ENCODE measurements at places on chromosomes 12 and 14.
A peak's percentile ranks its signal among the peaks of the same experiment; 100 is the strongest.

DNA sequence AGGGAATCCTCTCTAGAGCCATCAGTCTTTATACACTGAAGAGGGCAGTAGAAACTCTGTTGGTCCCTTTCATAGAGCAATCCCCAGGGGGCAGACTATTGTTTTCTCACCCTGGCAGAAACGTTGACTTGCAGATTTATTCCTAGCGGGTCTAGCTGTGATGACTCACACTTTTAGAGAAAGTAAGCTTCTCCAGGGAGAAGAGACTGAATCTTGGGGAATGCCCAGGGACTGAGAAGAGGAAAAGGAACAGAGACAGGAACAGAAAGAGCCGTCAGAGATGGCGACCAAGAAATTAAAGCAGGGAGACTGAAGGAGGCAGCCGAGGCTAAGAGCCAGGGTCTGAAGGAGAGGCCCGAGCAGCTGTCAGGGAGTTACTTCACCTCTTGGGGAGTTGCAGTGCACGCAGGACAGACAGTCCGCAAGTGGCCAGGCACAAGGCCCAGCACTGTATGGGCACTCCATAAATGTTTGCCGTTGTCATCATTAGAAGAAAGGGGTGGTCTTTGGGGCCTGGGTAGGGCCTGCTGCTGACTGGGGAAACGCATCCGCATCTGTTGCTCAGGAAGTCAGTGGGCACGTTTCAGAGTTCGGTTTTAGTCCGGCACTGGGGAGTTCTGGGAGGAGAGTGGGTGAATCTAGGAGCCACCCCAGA, 13.0 kb downstream of the PLEKHG6 start:
- DNase-seq, result peak; percentile 87

- DNase-seq, result no peak
Measured at GRCh38 chr12:51893786-51894185, 5.9 kb downstream of the ANKRD33 start.

GRCh38 chr12:125069616-125070015, 4.4 kb downstream of the AACS start:
- no peak for DNase-seq

DNA sequence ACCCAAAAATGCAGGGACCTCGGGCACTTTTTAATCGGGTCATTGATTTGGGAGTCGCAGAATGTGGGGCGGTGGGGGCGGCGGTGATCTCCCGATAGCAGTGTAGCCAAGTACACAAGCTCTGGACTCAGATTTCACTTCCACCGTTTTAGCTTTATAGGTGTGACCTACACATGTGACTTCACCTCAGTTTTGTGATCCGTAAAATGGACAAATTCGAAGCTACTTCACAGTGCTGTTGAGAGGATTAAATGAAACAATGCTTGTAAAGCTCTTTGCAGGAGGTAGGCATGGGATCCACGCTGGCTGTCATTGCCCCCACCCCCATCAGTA, 478 bp downstream of the RITA1 start:
- no peak for DNase-seq

DNA sequence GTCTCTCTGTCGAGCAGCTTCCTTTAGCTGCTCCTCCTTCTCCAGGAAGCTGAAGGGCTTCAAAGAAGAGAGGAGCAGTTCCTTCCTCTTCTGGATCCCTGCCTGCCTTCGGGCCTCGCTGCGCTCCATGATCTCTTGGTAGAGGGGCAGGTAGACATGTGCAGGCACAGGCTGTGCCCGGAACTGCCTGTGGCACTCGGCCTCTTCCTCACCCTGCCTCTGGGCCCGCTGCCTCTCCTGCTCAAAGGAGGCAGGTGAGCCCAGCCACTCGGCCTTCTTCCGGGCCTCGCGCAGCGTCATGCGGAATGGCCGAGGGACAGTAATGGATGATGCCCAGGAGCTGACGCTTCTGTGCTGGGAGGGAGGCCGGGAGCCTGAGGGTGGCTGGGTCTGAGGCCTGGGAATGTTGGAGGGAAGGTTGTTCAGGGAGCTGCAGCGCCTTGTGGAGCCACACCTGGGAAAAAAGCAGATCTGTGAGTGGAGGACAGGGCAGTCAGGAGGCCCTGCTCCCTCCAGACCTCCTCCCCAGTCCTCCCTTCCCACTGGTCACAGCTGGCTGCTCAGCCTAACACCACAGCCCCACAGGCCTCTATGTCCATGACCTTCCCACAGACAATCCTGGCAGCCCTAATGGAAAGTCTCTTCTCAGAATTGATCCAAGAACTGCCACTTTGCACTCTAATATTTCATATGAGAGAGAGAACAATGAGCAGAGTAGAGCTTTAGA, 5.3 kb downstream of the FAM161B start:
- DNase-seq, result peak; percentile 13

DNA sequence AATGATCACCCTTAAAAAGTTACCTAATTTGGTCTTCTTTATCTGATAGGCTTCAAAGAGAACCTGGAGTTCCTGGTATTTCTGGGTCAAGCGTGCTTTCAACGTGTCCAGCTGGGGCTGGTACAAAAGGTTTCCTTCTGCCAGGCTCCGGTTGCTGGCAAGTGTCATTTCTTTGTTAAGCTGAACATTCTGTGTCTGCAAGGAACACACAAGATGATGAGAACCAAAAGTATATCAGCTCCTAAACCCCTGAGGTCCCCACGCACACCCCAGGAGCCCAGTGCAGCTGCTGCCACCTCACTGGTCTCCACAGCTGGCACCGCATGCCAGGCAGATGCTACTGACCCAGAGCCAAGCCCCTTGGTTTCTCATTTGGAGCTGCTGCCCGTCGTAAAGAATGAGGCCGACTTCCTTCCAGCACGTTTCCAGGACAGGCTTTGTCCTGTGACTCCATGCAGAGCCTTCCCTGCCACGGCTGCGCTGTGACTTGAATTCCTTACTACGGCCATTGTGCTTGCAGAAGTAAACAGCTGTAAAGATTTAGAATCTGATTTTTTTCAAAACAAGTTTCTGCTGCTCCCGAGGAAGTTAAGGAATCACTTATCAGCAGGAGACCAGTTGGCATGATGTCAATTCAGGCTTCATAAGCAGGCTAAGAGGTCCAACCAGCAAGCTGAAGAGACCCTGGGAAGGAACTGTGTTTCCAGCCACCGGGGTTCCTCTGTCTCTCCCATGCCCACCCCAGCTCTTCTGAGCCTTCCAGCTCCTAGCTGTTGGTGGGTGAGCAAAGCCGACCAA, 24.9 kb downstream of the VPS37B start:
- DNase-seq, result no peak

DNA sequence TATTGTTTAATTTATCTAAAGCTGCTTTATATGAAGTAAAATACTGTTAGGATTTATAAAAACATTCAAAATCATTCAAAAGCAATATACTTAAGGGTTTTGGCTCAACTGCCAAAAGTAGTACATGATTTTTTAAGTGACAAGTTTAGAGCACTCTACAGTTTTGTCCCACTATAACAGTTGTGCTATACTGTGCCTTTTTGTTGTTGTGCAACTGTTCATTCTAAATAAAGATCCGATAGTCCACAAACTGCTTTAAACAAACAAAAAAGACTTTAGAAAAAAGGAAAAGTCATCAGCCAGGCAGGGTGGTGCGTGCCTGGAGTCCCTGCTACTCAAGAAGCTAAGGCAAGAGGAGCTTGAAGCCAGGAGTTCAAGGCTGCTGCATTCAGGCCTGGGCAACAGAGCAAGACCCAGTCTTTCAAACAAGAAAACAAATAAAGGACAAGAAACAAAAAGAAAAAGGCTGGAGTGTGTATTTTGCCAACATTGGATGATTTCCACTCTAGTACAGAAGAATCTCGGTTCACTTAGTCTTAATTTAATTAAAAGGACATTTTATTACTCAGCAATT, 7.3 kb downstream of the C2CD5 start:
- DNase-seq, result no peak

- DNase-seq, result peak; percentile 1
Measured at GRCh38 chr14:28375295-28375694, 391.3 kb upstream of the FOXG1 start.

GRCh38 chr12:14956024-14956891, 5.1 kb downstream of the ARHGDIB start:
- no peak for DNase-seq

DNA sequence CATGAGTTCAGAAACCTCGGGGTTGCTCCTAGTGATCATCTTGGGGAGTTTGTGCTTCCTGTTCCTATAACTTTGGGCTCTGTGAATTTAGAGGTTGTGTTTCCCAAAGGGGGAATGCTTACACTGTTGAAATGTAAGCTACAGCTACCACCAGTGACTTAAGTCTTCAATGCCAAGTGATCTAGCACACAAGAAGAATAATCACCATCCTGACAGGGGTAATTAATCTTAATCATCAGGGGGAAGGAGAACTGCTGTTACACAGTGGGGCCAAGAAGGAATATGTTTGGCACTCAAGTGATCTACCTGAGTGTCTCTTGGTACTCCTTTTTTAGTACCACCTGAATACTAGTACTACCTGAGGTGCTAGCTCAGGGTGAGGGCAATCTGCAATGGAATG, 34.9 kb upstream of the RNU6-7 start:
- DNase-seq, result no peak

DNA sequence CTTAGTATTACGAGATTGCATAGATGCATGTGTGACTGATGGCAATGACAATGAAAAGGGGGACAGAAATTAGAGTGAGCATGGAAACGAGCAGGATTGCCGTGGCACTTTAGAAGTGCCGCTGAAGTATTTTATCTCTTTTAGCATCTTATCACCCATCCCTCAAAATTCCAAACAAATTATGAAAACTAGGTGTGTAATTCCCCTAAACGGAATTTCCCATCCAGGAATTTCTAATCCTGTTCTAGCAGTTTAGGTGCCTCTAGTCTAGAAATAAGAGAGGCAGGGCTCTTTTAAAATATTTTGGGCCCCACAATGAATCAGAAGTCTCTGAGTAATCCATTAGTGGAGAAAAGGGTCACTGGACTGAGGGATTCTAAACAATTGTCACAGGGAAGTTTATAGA, 947 bp downstream of the TMEM52B start:
- no peak for DNase-seq

DNA sequence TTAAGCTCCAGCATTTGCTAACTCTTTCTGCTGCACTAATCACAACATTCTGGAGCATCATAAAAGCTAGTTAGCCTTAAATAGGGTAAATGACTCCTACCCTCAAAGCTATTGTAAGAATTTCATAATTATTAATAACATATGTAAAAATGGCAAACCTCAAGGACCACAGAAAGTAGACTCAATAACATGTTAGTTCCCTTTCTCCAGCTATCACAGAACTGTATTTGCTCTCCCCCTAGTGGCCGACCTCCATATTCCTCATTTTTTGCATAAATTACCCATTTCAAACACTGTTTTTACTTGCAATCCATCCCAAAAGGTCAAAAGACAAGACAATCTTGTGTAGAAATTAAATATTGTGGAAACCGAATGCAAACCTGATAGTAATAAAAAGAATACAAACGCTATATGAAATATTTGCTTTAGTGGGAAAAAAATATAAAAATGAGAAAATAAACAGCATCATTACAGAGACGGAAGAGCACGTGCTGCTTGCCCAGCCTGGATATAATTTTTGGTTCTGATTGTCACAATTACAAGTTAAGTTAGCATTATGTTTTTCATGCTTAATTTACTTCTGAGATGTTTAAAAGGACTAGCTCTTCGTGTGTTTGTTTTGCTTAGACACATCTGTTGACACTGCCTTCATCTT, 97.9 kb downstream of the RERGL start:
- DNase-seq, result no peak

DNA sequence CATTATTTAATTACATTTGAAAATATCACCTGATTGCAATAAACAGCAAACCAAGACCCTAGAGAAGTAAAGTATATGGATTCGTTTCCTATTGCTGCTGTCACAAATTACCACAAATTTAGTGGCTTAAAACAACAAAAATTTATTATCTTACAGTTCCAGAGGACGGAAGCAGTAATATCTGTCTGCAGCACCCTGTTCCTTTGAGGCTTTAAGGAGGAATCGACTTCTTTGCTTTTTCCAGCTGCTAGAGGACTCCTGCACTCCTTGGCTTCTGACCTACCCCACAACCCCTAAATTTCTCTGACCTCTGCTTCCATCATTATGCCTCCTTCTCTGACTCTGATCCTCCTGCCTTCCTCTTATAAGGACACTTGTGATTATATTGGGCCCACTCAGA, 23.8 kb upstream of the PPM1A start:
- no peak for DNase-seq
